ENCODE measurements at places on chromosomes 6 and 20.

- no peak for DNase-seq
Observed at GRCh38 chr6:2476376-2476775, 231.0 kb upstream of the GMDS start.

DNA sequence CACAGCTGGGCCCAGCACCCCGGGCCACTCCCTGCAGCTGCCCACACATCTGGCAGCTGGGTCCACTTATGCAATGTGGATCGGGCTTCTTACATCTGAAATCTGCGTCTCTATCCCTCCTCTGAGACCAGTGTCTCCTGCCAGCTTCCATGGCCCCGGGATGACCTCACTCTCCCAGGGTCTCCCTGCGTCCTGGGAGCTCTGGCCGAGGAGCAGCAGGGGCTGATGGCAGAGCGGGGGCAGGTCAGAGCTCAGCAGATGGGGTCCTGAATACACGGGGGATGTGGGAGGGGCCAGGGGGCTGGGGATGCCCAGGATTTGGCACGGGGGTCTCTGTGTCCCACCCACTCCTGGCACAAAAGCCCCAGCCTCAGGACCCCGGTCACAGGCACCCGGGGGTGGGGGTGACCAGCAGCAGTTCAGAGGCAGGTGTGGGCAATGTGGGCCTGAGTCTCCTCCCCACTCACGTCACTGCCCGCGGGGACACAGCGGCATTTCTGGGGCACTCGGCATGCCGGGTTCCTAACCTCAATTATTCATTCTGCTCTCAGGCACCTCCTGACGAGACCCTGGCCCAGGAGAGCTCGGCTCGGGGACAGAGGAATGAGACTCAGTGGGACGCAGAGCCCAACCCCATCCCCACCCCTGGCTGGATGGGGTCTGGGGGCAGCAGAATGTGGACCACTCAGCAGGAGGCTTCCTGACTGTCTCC lies 16.4 kb downstream of the CHRNA4 start:
- DNase-seq = no peak

DNA sequence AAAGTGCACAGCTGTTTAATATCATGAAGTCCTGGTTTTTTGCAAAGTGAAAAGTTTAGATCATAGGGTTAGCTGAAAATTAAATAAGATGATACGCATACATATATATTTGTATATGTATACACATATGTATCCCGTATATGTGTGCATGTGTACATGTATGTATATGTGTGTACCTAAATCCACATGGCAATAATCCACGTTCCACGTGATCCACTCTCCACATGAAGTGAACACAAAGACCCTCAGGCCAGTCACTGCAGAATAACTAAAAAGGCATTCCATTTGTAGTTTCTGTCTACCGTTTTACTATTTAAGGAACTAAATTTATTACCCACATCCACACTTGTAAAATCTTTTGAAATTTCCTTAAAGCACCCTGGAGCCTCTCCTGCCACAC lies 294.9 kb downstream of the FOXA2 start:
- DNase-seq = no peak

- DNase-seq = no peak
Observed at GRCh38 chr6:14789996-14790395, 455.9 kb upstream of the JARID2 start.

- DNase-seq = no peak
Observed at GRCh38 chr20:34382174-34382573, 19.1 kb downstream of the ITCH start.
